AG08396 (cell line): ENCODE measurements at places on chromosomes 4 and X.

DNA sequence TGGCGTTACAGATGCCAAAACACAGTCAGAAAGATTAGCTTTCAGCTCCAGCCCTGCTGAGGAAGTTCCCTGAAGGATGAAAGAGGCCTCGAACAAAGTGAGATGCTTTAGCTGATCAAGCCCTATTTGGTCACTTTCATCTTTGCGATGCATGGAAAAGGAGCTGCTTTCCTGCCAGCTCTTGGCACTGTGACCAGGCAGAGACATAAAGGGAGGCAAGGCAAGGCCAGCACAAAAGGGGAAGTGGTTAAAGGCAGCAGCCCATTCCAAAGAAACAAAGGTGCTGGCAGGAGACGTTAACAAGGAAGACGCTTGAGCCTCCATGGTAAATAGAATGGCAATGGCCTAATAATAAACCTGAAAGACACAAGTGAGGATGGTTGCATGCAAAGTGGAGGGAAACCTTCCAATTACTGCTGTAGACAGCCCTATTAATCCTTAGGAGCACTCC is 617.1 kb upstream of the INTU start:
- no peak for DNase-seq

DNA sequence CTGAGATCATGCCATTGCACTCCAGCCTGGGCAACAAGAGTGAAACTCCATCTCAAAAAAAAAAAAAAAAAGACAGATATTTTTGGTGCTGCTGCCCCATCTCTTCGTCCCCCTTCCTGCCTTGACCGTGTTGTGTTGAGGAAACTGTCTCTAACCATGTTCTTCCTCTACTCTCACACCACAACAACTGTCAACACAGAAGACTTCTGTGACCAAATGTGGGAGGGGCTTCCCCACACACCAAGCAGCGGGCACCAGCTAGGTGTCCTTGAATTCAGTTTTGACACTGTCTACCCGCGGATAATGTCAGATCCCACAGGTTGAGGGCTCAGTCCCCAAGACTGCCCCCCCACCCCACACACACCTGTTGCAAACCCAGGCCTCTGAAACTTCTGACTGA is 104.7 kb upstream of the BCOR start:
- DNase-seq, result no peak

DNA sequence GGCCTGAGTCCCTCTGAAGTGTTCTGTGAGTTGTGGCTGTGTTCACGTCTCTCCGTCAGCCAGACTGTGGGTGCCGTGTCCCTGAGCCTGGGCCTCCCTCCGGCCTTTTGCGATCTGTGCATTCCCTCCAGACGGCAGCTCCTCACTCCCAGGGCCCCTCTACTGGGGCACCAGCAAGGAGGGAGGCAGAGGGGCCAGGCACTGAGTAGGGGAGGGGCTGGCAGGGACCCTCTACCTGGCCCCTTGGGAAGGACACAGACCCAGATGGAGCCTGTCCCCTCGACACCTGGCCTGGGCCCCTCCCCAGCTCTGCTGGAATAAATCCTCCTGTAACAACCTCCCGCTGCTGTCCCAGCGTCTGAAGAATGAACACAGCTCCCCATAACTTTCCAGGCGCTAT is 110.0 kb upstream of the NKX1-1 start:
- DNase-seq, result no peak

DNA sequence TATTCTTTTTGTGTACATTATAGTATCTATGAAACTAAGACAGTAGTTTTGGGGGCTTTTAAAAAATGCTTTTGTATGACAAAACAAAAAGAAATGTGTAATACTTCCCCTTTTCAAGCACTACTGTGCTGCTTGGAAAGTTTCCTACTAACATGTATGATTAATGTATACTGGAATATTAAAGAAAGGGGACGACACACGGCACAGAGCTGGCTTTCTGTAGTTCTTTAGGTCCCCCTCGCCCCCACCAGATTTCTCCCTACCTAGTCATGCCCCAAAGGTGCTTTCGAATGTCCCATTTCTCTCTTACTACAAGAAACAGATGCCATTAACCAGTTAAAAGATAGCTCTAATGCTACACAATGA is 1.6 kb upstream of the AP1S2 start:
- DNase-seq, result no peak

- no peak for DNase-seq
Observed at GRCh38 chr4:123966990-123967769, 570.6 kb downstream of the SPRY1 start.
